ENCODE measurements at places on chromosomes 12 and 14.

- no peak for DNase-seq
Observed at GRCh38 chr14:100967930-100968329, 64.4 kb upstream of the RTL1 start.

- no peak for DNase-seq
Observed at GRCh38 chr12:38728894-38729293, 176.5 kb downstream of the CPNE8 start.

DNA sequence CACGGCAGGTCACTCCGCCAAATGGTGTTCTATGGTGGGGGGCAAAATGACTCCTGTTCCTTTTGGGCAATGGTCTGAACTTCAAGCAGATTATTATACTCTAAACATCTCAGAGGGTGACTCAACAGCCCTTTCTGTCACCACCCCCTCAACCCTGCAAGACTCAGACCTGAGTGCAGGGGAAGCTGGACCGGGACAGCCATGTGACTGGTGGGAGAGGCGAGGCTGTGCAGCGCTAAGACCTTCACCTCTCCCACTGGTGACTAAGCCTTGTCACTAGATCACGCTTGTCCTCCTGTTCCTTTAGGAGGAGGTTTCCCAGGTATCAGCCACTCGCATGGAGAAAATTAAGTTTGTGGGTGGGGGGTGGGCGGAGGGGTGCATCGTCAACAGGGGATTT, 67.1 kb upstream of the CCND2 start:
- DNase-seq, result no peak

GRCh38 chr12:104108755-104109445, 29.1 kb downstream of the NFYB start:
- DNase-seq, result peak; percentile 84

DNA sequence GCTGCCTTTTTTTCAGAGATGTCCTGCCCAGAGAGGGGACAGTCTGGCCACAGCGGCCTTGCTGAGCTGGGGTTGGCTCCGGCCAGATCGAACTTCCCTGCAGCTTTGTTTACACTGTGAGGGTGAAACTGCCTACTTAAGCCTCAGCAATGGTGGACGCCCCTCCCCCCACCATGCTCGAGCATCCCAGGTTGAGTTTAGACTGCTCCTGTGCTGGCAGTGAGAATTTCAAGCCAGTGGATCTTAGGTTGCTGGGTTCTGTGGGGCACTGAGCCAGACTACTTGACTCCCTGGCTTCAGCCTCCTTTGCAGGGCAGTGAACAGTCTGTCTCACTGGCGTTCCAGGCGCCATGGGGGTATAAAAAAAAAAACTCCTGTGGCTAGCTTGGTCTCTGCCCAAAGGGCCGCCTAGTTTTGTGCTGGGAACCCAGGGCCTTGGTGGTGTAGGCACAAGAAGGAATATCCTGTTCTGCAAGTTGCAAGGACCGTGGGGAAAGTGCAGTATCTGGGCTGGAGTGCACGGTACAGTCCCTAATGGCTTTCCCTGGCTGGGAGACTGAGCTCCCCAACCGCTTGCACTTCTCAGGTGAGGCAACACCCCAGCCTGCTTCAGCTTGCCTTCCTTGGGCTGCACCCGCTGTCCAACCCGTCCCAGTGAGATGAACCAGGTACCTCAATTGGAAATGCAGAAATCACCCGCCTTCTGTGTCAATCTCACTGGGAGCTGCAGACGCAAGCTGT, 79.1 kb downstream of the LRIG3 start:
- no peak for DNase-seq
